ENCODE measurements at places on chromosomes 6 and 20.

- no peak for DNase-seq
These were observed 10.7 kb upstream of the UQCC2 start for GRCh38 chr6:33722103-33722623.

DNA sequence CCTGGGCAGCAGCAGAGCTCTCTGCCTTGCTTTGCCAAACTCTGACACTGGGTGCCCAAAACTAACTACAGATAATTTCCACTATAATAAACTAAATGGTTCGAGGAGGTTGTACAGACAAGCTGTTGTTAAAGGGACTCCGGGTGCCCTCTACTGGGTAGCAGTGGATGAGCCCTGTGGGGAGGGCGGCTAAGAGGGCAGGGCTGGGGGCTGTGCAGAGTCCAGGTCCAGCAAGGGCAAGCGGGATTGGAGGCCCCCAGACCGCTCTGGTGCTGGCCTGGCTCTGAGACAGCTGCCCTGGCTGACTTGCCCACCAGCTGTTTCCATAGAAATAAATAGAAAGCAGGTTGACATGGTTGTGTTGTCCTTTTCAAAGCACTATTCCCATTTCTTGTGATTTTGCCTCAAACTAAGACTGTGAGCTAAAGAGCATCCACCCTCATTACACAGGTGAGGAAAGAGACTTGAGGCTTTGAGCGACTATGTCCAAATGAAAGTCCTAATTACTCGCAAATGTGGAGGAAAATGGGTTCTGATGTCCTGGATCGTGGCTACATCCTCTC is 167.6 kb upstream of the CST7 start:
- DNase-seq, result no peak

GRCh38 chr6:53523511-53524454 is 21.1 kb downstream of the GCLC start:
- DNase-seq, result no peak

GRCh38 chr6:11639376-11640235 is 102.1 kb downstream of the TMEM170B start:
- DNase-seq, result no peak

- DNase-seq, result no peak
These were observed 43.4 kb downstream of the DLGAP4 start for GRCh38 chr20:36349384-36350170.

- DNase-seq, result no peak
These were observed 65.5 kb upstream of the NFATC2 start for GRCh38 chr20:51608061-51608460.

DNA sequence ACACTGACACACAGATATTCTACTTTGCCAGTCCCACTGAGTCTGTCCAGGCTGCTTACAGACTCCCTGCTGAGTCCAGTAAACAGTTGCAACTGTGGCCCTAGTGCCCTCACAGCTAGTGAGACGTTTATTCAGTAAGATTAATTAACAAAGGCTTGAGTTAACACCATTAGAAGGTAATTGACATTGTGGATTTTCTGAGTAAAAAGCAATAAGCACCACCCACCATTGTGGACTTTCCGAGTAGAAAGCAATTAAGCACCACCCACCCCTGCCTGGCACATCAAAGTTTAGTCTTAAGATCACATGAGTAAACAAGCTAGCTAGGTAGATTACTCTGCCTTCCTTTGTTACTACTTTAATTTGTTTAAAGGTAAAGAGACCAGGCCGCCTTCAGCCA is 408.6 kb upstream of the IMPG1 start:
- no peak for DNase-seq

- no peak for DNase-seq
These were observed 431.6 kb downstream of the GJA1 start for GRCh38 chr6:121867095-121867494.

All from CD4-positive, alpha-beta T cell treated with Interleukin-17A for 1 hour (primary cell).